ENCODE measurements at places on chromosomes 6 and 20.

DNA sequence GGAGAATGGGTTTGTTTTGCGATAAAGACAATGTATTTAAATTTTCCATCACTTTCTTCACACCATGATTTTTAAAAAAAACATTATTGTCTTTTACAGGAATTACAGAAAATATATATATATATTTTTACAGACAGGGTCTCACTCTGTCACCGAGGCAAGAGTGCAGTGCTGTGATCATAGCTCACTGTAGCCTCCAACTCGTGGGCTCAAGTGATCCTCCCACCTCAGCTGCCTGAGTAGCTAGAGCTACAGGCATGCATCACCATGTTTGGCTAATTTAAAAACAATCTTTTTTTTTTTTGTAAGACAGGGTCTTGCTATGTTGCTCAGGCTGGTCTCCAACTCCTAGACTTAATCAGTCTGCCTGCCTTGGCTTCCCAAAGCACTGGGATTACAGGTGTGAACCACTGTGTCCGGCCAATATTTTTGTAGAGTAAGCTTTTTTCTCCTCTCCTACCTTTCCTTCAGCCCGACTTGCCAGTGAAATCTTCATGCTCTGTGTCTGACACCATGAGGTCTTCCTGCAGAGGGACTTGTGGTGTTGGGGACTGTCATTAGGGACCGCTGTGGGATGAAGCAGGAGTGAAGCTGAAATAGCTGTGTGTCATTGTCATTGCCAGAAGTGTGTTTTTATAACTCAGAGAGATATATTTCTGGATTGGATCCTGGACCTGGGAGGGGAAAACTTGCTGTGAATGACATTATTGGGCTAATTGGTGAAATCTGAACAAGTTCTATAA lies 13.2 kb downstream of the DSP start:
- no peak for DNase-seq

DNA sequence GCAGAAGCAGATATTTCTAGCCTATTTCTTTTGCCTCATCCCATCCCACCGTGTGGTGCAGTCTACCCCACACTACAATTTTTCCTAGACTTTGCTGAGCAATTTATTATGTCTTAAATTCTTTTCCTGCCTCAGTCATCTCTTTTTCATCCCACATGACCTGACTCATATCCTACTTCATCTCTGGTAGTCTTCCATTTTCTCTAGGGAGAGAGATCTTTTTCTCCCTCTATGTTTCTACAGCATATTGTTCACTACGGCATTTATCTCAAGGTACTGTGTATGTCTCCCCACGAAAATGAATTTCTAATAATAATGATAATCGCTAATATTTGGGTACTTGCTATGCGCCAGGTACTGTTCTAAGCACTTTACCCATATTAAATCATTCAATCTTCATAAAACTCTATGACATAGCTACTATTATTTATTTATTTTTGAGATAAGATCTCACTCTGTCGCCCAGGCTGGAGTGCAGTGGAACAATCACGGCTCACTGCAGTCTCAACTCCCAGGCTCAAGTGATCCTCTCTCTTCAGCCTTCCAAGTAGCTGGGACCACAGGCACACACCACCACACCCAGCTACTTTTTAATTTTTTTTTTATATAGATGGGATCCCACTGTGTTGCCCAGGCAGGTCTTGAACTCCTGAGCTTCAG lies 15.6 kb downstream of the PDSS2 start:
- no peak for DNase-seq

- no peak for DNase-seq
These were observed 202.8 kb downstream of the DLL1 start for GRCh38 chr6:170087941-170088581.

DNA sequence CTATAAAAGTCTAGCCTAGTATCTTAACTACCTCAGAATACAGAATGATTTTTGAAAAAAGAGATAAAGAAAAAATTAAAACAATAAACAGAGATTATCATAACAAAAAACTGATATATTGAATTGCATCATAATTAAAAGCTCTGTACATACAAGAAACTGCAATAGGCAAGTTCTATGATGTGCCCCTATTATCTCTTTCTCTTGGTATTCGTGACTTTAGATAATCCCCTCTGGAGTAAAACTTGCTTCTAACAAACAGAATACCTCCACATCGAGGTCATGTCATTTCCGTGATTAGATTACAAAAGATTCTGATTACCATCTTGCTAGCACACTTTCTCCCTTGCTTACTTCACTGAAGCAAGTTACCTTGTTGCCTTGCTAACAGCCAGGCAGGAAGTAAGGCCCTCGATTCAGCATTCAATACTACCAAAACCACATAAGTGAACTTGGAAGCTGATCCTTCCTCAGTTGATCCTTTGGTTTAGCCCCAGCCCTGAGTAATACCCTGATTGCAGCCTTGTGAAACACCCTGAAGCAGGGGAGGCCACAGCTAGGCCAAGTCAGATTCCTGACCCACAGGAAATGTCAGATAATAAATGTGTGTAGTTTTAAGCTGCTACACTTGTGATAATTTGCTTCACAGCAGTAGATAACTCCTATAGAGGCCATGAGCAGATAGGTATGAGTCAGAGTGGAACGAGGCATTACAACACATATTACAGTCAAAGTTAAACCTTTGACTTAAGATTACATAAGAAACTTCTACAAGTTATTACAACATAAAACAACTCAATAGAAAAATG lies 53.7 kb upstream of the TMX4 start:
- DNase-seq, result no peak

GRCh38 chr6:107275330-107275865 lies 160.1 kb upstream of the BEND3 start:
- DNase-seq, result peak; percentile 29

GRCh38 chr6:72389698-72390097 lies 232.2 kb upstream of the KCNQ5 start:
- no peak for DNase-seq

DNA sequence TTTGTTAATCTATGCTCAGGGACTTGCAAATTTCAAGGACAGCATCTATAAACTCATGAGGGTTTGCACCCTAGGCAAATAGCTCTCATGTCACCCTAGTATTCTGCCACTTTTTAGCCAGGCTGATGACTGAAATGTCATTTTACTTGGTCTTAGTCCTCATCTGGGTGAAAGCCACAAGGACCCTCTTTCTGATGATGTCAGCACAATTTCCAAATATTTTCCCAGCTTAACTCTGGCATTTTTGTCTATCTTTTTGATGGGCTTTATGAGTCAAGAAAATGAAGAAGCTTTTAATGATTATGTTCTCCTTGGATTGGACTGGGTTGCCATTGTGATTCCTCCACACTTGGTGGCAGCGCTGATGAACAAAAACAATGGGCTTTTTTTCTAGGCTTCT lies 420.1 kb upstream of the BTBD3 start:
- no peak for DNase-seq

GRCh38 chr20:53306192-53306805 lies 287.3 kb downstream of the ZNF217 start:
- DNase-seq, result no peak

- DNase-seq, result no peak
These were observed 207.1 kb downstream of the NFATC2 start for GRCh38 chr20:51335329-51335841.

DNA sequence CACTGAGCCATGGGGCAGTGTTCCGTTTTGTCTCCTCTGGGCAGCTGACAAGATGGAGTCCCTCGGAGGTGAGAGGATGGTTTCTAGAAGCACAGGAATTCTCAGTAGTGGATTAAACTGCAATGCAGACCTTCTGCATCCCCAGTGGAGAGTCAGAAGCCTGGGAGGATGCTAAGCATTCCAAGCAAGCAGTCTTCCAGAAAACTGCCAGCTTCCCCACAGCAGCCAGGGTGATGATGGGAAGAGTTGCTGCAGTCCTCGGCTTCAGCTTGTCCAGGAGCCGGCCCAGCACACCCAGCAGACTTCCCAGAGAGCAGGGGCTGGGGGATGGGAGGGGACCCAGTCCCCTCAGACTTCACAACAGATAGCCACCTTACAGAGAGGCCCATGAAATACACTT lies 163.6 kb downstream of the LY86 start:
- DNase-seq, result no peak

DNA sequence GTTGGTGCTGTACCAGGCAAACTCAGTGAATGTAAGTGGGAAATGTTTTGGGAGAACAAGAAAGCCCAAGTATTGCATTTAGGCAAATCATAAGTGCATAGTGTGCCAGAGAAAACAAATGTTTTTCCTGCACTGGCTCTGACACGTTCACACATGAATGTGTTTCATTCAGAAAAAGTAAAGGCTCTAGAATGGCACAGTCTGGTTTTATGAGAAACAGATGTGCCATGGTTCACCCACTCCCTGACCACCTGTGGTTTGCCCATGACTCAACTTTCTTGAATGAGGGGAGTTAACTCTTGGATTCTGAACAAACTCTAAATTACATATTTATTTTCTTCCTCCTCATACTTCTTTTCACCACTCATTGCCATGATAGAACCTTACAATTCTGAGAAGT lies 126.9 kb downstream of the KCNQ5 start:
- no peak for DNase-seq

DNA sequence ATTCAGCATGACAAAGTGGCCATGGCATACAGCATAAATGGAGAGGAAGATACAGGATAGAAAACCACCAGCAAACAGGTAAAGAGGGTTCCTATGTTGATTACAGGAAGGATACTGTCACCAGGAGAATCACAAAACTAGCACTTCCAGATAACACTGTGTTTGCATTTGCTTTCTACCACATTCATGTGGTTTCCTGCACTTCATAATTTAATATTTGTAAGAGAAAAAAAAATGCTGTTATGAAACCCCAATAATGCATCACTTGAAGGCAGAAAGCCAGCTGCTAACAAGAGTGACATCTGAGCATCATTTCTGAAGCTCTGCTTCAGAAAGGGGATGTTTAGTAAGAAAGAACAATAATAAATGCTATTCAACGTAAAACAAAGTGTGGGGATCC lies 106.6 kb downstream of the ATXN1 start:
- DNase-seq, result no peak

DNA sequence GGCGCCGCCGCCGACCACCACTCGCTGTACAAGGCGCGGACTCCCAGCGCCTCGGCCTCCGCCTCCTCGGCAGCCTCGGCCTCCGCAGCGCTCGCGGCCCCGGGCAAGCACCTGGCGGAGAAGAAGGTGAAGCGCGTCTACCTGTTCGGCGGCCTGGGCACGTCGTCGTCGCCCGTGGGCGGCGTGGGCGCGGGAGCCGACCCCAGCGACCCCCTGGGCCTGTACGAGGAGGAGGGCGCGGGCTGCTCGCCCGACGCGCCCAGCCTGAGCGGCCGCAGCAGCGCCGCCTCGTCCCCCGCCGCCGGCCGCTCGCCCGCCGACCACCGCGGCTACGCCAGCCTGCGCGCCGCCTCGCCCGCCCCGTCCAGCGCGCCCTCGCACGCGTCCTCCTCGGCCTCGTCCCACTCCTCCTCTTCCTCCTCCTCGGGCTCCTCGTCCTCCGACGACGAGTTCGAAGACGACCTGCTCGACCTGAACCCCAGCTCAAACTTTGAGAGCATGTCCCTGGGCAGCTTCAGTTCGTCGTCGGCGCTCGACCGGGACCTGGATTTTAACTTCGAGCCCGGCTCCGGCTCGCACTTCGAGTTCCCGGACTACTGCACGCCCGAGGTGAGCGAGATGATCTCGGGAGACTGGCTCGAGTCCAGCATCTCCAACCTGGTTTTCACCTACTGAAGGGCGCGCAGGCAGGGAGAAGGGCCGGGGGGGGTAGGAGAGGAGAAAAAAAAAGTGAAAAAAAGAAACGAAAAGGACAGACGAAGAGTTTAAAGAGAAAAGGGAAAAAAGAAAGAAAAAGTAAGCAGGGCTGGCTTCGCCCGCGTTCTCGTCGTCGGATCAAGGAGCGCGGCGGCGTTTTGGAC lies 2.0 kb downstream of the SOX4 start:
- DNase-seq, result no peak

- no peak for DNase-seq
These were observed 1027.6 kb downstream of the EYS start for GRCh38 chr6:64679416-64679815.

DNA sequence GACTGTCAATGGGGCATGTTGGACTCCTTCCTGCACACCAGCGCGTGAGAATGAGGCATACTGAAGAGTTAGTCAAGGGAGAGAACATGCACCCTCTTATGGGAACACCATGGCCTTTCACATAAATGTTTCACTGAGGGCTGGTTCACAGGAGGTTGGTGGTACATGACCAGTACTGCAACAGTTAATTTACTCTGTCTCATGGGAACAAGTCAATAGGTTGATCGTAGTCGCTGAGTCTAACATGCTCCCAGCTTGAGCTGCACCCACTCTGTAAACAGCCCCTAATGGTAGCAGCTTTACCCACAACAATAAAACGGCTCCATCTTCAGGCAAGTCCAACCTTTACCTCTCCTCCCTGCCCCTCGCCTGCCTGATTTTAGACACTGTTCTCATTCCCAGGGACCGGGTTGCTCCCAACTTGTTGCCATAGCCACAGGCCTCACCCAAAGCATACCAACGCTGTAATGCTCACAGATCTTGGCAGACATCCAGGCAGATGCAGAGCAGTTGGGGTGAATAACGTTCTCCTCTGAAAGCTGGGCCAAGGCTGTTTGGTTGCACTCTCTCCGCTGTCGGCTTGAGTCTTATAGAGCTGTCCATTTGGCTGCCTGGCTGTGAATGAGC lies 111.3 kb downstream of the LY86 start:
- peak; percentile 98 for DNase-seq
